Substantia nigra (tissue), 51 donors: ENCODE measurements at places on chromosomes 4 and X.

DNA sequence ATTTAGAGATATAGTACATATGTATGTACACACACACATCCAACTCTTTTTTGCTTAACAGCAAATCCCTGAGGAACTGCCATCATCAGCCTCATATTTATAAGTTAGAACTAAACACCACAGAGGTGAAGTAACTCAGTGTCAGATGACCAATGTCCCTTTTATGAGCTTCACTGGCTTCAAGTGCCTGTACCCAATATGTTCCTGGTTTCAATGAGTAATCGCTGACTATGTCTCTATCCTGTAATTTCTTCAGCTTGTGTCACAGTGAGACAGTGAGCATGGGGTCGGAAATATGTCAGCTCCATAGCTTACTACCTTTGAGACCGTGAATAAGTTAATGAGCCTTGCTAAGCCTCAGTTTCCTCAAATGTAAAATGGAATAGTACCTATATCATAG lies 136.2 kb upstream of the RASGEF1B start:
- no peak for DNase-seq

DNA sequence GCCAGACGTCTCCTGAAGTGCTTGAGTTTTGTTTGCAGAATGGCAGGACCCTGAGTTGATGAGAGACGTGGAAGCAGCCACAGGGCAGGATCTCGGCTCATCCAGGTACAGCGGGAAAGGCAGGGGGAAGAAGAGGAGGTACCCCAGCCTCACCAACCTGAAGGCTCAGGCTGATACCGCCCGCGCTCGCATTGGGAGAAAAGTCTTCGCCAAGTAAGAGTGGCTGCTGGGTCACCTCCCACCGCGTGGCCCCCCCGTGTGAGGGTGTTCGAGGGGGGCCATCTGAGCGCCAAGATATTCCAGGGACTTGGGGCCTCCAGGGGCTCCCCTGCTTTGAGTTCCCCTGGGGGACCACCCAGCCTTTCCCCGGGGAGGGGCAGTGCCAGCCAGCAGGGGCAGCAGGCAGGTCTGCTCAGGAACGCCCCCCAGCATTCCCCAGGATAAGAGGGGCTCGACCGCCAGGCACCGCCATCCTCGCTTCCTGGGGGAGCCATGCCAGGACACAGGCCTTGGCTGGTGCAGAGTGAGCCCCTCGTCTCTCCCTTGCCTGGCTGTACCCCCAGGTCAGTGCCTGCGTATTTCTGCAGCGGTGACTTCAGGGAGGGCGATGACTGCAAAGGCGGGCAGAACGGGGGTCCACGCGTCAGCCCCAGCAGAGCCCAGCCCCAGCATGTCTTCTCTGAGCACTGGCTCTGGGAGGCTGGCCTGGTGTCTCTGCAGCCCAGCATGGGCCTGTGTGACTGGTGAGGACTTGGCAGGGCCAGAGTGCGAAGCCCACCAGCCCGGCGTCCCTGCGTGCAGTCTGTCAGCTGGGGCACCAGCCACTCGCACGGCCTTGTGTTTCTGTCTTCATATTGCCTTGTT lies 22.3 kb downstream of the NKX1-1 start:
- no peak for DNase-seq

GRCh38 chrX:72312311-72312940 lies 6.7 kb upstream of the CITED1 start:
- DNase-seq = no peak

DNA sequence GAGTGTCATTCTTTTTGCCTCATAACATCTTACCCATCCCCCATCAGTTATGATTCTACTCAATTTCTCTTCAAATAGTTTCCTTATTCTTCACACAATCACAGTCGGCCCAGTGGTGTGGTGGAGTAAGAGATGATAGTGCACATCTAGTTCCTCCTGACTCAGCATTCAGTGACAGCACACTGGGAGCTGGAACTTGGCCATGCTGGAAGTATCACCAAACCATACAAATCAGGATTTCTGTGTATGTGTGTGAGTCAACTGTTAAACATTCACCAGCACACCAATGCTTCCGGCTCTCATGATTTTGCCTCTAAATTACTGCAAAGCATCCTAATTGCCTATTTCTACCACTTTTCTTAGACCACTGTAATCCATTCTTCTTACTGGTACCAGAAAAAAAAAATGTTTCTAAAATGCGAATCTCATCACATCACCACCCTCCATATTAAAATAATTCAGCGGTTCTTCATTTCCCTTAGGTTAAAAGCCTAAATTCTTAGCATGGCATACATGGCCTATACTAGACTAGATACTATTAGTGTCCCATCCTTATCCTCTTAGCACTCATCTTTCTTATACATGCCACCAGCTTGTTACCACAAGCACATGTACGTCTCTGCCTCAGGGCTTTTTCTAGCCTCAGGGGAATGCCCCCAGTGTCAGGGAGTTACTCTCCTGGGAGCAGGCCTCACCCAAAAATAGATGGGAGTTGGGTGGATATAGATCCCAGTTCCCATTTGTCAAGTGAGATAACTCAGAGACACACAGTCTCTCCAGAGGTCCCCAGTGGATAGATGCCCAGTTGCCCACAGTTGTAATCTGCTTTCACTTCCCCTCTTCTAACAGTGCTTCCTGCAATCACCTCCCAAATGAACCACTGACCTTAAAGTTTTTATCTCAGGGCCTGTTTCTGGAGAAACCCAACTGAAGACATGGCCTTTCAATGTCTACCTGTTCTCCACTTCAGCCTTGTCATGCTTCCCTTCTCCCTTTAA lies 49.2 kb upstream of the DDX53 start:
- no peak for DNase-seq

DNA sequence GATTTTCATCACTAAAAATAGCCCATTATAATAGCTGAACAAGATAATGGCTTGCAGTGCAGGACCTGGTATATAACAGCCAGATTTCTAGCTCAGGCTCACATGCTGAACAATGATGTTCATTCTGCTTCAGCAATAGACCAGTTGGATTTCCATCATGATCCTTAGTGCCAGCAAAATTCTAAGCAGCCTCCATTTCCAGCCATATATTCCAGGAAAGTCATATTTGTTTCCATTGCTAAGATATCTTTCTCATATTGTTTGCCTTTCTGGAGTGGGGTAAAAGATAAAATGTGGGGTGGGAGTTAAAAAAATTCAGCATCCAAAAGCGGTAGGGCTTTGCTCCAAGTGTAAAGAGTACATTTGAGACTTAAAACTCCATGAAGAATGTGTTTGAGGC lies 2344.1 kb downstream of the PCDH7 start:
- DNase-seq = no peak

DNA sequence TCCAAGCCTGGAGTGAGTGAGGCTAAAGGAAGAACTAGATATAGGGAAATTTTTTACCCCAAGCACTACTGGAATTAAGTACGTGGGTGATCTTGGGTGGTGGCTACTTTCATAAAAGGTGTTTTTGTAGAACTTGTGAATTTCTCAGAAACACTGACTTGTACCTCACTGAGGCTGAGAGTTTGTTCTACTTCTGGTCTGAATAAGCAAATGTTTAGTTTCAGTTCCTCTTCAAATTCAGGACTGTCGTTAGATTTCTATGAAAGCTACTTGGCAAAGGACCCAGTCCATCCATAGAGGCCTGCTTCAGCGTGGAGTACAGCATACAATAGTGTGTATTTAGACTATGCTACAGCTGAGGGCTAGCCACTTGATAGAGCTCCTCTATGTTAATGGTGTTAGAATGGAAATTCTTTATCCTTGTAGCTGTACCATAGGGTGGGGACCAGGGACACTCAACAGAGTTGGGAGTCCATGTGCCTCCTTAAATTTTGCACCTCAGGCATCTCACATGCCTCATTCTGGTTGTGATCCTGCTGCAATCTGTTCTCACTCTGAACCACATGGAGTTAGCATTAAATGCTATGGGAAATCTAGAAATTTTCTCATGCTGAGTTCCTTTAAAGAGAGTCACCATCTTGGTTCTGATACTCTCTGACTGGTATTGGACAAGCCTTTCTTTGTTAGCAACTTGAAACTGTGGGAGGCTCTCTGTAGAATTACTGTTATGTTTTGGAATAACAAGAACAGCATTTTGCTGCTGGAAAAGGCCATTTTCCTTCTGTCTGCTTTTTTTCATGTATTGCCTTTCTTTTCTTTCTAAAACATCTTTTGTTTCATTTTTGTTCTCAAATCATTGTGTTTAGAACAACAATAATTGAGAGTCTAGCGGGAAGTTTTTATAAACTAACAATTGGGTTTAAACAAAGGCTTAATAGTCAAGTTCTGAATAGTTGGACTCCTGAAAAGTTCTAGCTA lies 86.8 kb downstream of the PDGFRA start:
- no peak for DNase-seq

GRCh38 chrX:115525486-115525885 lies 35.5 kb upstream of the PLS3 start:
- no peak for DNase-seq

DNA sequence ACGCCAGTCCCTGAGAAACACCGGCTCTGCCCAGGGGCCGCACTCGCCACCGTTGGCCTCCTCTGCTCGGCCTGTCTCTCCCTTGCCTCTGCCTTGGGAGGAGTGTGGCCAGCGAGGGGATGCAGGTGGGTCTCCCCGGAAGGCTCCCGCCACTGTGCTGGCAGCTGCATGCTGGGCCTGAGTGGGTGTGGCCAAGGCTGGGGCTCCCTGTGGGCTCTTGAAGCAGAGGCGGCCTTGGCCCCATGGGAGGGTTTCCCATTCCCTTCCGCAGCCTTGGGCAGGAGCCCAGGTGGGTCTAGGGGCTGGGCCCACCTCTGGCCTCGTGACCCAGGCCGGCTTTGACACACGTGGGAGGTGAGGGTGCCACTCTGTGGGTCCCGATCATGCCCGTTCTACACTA lies 19.1 kb downstream of the FGFRL1 start:
- DNase-seq = no peak

- DNase-seq = no peak
Measured at GRCh38 chrX:145552643-145553042, 265.0 kb upstream of the SLITRK2 start.

GRCh38 chrX:117919755-117920154 lies 196.9 kb downstream of the KLHL13 start:
- no peak for DNase-seq

DNA sequence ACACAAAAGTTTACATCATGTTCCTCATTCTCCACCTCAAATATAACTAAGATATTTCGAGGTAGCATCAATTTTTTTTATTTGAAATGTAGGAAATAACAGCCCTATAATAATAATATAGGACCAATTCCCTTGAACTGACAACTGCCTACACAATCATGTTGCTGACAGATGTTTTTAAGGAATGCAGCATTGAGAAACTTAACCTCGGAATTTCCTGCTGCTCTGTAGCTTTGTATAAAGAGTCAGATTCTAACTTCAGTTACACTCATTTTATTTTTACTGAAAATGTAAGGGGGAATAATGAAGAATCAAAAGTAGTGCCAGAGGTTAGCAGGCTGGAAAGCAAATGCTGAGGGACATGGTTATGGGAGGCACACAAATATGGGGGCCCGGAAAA lies 235.8 kb downstream of the RBMX2 start:
- DNase-seq = no peak

DNA sequence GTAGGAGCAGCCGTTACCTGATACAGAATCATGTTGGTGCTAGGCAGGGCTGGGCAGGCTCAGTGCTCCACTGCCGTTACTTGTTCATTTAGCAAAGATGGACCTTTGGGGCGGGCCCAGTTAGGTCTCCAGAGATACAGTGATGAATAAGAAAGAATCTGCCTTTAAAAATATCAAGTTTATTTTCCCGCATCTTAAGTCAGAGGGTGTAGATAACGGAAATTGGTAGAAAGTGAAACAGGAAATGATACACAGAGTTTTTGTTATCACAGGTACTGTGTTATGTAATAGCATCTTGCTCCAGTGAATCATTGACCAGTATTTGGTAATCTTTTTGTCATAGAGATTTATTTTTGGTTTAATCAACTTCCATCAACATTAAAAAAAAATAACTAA lies 5.5 kb downstream of the TMEM131L start:
- no peak for DNase-seq

DNA sequence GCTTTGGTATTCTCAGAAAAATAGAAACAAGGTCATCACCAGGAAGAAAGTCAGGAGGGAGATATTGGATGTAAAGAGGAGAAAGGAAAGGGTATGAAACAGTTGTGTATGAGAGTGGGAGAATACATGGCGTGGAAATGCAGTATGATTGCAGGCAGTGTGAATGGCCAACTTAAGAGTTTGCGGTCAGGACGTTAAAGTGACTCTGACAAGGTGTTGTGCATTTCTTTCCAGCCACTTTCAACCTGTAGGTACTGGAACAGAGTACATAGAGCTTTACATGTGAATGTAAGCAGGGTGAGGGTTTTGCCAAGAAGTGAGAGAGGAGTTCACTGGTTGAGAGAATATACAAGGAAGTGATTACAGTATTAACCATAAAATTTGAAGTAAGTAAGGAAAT lies 15.7 kb downstream of the ATP10D start:
- DNase-seq = no peak

DNA sequence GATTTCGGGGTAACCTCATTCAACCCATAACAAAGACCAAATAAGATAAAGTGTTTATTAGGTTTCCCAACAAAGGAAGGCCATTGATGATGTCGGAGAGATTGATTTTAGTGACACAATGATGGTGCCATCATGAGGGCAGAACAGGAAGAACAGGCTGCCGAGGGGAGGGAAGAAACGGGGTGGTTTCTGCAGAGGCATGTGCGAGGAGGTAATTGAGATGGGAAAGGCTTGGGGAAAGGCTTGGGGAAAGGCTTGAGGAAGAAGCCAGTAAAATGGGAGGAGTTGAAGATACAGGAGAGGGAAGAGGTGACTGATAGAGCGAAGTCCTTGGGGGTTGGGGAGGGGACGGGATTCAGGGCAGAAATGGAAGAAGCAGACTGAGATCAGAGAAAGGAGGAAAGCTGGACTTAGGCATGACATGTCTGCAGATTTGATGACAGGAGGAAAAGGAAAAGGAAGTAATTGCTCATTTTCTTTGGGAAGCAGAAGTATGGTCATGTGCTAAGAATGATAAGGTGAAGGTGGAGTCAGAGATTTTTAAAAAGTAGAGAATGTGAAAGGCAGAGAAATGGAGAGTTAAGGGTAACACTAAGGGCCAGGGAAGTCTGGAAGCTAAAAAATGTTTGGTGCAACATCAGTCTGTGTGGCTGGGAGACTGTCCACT lies 6.0 kb downstream of the HPSE start:
- no peak for DNase-seq

GRCh38 chr4:146521541-146522097 lies at the start of gene SLC10A7:
Gene SLC10A7 (minus strand): TSS chr4:146521940. CDS start chr4:146521717, 223 bp downstream.
- peak; percentile 79 for DNase-seq

- DNase-seq = no peak
Measured at GRCh38 chr4:1778642-1779392, 14.3 kb upstream of the FGFR3 start.

- no peak for DNase-seq
Measured at GRCh38 chrX:48090123-48090522, 18.7 kb upstream of the ZNF630 start.

DNA sequence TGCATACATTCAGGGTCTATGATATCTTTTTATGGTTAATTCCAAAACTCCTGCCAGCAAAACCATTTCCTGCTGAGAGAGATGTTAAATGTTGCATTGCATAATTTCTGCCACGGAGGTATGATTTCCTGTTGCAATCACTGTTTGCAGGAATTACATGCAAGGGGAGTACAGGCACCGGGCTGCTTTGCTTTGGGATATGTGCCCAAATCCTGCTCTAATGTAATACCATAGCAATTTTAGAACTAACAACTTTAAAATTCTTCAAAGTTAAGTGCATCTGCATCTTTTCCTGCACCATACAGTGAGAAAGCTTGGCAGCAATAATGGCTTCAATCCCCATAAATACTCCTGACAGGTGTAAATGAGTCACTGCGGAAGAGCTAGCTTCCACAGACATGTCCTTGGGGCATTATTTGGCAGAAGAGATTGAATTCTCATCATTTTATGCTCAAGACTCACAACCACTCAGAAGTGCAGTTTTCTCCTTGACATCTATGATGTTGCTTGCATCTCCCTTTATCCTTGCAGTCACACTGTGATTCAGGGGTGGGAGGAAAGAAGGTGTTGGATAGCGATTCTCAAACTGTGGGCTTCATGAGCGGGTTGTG lies 29.6 kb downstream of the TRIM2 start:
- DNase-seq = no peak
